LoVo (cell line): ENCODE measurements at places on chromosomes 2 and 18.
A peak's percentile ranks its signal among the peaks of the same experiment; 100 is the strongest.

DNA sequence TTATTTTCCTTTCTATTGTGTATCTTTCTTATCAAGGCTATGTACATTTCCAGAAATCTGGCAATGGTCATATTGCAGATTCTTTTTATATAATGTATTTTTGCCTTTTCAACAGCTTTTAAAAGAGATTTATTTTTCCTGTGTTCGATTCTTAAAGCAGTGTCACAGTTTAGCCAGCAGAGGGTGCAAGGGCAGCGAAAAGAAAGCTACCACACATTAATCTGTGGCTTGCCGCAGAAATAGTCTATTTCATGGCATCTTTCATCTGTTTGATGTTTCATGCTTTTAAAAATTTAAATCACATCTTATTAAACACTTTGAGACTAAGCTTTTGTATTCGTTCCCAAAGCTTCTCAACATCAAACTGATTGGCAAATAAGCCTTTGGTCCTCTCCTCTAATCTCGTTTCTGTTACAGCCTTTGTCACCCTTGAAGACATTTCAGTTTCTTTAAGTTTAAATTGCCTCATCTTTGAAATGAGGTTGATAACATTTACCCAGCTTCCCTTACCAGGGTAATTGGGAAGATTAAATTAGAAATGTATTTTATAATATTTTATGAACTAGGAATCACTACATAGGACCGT, 73.3 kb downstream of the PIK3C3 start:
- peak; percentile 9 for DNase-seq

- DNase-seq = no peak
Observed at GRCh38 chr2:29317077-29317517, 201.9 kb downstream of the CLIP4 start.

DNA sequence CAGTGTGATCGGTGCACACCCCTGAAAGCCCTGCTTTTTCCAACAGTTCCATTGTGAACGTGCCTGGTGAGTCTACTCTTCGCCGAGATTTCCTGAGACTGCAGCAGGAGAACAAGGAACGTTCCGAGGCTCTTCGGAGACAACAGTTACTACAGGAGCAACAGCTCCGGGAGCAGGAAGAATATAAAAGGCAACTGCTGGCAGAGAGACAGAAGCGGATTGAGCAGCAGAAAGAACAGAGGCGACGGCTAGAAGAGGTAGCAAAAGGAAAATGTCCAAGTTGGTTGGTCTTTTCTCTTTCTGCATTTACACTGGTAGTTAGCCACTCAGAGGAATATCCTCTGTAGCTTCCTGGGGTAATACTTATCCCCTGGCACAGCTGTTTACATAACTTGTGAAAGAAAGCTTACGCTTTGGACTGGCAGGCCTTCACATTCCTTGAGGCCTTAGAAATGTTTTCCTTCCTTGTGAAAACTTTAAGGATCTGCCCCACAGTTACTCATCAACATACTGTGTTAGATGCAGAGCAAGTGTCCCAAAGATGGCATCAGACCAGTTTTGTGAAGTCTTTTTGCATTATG, 146.6 kb downstream of the MAP4K4 start:
- no peak for DNase-seq

DNA sequence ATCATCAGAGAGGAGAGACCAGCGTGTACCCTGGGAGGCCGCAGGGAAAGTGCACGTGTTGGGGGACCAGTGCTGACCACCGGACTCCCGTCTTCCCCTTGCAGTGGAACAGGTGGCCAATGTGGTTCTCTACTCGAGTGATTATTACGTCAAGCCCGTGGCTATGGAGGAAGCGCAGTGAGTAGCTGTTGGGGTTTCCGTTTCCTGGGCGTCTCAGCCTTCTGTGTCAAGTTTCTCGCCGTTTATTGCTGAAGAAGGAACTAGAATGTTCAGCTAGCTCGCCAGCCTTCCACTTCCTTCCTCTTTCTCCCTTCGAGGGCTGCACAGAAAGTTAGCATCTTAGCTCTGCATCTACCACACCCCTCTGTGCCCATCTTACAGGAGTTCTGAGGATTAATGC, 22.8 kb upstream of the DGKD start:
- DNase-seq = no peak

- no peak for DNase-seq
Observed at GRCh38 chr2:38496927-38497669, 105.6 kb downstream of the HNRNPLL start.

- no peak for DNase-seq
Observed at GRCh38 chr2:231296401-231296974, 98.1 kb downstream of the ARMC9 start.

DNA sequence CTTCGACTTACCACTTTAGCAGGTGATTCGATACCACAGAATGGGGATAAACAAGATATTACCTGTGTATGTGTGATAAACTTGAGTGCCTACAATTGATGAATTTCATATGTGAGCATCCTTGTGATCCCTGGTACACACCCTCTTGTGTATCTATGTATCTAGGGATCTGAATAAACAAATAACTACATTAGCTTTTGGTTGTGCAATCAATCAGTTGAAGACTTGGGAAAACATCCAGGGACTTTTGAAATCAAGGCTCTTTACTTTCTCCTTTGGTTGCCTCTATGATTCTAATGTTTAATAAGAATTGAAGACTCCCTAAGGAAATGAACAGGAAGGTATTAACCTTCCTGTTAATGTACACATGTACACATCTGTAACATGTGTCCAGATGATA, 97.3 kb upstream of the DCC start:
- DNase-seq = no peak

DNA sequence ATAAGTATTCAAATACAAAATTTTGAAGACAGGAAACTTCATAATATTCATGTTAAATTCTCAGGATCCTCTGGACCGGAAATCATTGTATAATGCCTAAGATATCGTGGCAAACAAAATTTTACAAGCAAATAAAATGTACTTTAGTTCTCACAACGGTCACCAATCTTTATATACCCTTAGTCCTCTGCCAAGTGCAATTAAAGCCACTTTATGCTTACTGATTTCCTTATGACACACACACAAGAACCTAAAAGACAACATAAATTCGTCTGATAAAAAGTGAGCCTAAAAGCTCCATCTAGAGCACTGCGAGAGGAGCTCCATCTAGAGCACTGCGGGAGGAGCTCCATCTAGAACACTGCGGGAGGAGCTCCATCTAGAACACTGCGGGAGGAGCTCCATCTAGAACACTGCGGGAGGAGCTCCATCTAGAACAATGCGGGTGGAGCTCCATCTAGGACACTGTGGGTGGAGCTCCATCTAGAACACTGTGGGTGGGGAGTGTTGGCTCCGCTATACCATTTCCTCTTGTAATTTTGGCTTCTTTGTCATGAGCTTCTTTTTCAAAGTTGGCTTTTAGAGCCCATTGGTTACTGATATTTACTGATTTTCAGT, 15.9 kb downstream of the ATP8B1 start:
- peak; percentile 67 for DNase-seq

DNA sequence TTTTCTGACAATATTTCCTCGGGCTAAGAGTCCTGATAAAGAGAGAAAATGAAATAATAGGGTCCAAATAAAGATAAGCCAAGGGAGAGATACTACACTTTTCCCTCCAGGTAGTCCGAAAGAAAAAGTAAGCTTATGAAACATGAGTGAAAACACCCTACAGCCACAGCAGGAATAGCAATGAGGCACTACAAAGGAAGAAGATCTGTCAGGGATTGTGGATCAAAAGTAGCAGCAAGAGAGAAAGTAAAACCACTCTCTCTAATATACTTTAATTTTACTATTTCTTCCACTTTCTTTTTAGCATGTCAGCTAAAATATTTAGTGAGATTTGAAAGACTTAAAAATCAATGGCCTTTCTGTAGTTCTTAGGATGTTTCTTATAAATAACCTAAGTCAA, 1601.8 kb downstream of the LRP1B start:
- no peak for DNase-seq

GRCh38 chr2:228592925-228593324, 411.4 kb upstream of the SPHKAP start:
- no peak for DNase-seq

GRCh38 chr18:26765498-26765897, 100.0 kb downstream of the AQP4 start:
- DNase-seq = no peak

- DNase-seq = no peak
Observed at GRCh38 chr2:113237604-113238160, 41.0 kb downstream of the PAX8 start.

GRCh38 chr2:71455011-71455740, 1.8 kb downstream of the DYSF start:
- DNase-seq = no peak
